ENCODE measurements at places on chromosomes 1 and 21.

DNA sequence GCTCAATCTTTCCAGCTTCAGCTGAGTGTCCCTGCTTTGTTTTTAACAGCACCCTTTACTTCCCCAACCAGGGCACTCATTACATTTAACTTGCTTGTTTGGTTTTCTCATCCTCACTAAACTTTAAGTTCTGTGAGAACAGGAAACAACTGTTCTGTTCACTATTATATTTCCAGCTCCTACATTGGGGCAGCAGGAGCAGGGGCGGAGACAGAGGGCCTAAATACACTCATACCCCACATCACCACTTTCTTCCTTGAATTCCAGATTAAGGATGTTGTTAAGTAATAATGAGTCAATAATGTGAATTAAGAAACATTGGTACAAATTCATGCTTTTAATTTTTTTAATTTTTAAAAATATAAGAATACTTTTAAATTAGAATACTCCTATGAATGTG, 6.0 kb downstream of the DRAM2 start:
- DNase-seq: no peak

DNA sequence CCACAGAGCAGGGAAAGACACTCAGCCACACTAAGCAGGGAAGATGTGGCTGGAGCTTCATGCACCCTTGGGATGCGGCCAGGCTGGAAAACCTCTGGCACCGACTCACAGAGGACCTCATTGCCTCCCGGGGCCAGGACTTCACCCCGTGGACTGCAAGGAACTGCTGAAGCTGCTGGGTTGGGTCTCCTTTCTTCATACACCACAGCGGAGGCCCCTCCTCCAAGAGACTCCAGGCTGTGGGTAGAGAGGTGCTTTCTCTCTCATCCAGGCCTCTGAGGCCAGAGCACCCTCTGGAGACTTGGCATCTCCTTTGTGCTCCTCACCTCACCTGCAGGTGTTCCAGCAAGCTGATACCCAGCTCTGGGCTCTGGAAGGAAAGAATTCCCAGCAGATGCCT, 76.0 kb upstream of the EDN2 start:
- no peak for DNase-seq

GRCh38 chr1:79469139-79469538, 462.6 kb upstream of the ADGRL4 start:
- DNase-seq: no peak

DNA sequence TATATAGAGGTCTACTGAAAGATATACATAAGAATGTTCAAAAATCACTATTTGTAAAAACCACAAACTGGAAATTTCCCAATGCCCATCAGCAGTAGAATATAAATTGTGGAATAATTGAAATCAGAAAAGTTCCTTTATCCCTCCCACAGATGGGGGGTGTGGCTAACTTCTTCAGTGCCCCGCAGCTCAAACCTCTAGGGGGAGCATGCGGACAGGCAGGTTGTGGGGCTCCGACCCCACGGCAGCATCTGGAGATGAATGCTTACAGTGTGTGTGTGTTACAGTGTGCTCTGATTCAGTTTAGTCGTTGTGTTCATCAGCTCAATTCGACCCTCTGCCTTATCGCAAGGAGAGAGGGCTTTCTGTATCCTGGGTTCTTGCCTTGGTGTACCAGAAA, 262.1 kb upstream of the LRRC7 start:
- no peak for DNase-seq

GRCh38 chr1:86826856-86827255, 87.1 kb downstream of the SELENOF start:
- no peak for DNase-seq

GRCh38 chr1:208791456-208791855, 547.3 kb upstream of the PLXNA2 start:
- DNase-seq: no peak

- no peak for DNase-seq
These were observed 421.2 kb upstream of the DAB1 start for GRCh38 chr1:57845041-57845440.

GRCh38 chr1:150576367-150576711, 3.1 kb downstream of the MCL1 start:
- DNase-seq: no peak

DNA sequence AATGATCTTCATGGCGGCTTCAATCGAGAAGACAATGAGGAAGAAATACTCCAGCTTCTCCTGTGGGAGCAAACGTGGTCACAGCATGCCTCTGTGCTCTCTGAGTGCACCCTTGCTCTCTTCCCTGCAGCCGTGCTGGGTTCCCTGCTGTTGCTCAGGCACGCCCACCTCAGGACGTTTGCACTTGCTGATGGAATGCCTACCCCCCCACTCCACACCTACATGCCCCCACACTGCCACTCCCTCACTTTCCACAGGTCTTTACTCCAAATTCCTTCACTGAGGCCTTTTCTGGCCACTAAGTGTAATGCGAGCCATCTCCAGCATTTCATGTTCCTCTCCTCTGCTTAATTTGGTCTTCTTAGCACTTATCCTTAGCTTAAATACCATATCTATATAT, 18.3 kb downstream of the CACNA1S start:
- no peak for DNase-seq

DNA sequence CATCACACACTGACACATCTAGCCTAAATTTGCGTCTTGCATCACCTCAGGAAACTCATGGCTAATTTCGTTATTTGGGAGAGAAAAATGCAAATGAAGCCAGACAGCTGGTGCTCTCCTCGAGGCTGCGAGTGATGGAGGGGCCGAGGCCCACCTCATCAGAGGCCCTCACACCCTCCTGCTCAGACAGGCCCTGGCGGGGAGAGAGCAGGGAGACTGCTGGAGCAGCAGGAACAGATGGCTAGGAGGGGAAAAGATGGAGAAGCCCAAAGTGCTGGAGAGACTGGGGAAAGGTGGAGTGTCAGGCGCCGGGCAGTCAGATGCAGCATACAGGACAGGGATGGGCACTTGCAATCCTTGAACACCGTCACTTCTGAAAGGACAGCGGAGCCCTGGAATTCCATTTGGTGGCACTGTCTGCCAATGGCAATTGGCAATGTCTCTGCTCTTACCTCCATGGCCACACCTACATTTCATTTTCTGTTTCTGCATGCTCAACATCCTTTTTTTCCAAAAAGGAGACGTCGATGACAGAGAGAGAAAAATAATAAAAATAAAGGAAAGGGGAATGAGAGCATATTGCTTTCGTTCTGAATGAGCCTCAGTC, 286.2 kb downstream of the SPATA17 start:
- no peak for DNase-seq

- DNase-seq: no peak
These were observed 121.1 kb downstream of the SIK1 start for GRCh38 chr21:43305811-43306311.

- no peak for DNase-seq
These were observed at the start of gene ERVH48-1 for GRCh38 chr21:42925114-42925926. ERVH48-1 (minus strand) TSS chr21:42925630; CDS start chr21:42919006, 6,624 bp downstream.

DNA sequence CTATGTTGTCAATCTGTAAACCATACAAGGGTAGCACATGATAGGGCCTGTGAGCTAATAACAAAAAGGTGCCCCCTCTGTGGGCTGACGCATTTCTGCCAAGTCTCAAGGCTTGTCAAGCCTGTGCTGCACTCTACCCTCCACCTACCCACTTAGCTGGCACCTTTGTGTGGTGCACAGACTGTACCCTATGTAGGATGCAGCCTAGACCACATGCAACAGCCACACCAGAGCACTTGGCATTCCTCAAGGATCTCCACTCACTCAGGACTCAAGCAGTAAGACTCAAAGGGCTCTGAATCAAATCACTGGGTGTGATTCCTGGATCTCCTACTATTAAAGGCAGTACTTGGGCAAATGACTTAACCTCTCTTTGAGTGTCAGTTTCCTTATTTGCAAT, 133.5 kb downstream of the BEND5 start:
- DNase-seq: no peak

GRCh38 chr1:205266611-205267305, 39.0 kb downstream of the TMCC2 start:
- no peak for DNase-seq

- no peak for DNase-seq
These were observed 64.9 kb upstream of the BARHL2 start for GRCh38 chr1:90782046-90782445.

GRCh38 chr1:19946971-19947370, 23.6 kb upstream of the PLA2G2E start:
- DNase-seq: no peak
